ENCODE measurements at places on chromosomes 13 and 19.

- no peak for DNase-seq
Measured at GRCh38 chr19:34120846-34121639, 51.3 kb upstream of the LSM14A start.

- no peak for DNase-seq
Measured at GRCh38 chr19:29783627-29784190, 28.1 kb upstream of the CCNE1 start.

DNA sequence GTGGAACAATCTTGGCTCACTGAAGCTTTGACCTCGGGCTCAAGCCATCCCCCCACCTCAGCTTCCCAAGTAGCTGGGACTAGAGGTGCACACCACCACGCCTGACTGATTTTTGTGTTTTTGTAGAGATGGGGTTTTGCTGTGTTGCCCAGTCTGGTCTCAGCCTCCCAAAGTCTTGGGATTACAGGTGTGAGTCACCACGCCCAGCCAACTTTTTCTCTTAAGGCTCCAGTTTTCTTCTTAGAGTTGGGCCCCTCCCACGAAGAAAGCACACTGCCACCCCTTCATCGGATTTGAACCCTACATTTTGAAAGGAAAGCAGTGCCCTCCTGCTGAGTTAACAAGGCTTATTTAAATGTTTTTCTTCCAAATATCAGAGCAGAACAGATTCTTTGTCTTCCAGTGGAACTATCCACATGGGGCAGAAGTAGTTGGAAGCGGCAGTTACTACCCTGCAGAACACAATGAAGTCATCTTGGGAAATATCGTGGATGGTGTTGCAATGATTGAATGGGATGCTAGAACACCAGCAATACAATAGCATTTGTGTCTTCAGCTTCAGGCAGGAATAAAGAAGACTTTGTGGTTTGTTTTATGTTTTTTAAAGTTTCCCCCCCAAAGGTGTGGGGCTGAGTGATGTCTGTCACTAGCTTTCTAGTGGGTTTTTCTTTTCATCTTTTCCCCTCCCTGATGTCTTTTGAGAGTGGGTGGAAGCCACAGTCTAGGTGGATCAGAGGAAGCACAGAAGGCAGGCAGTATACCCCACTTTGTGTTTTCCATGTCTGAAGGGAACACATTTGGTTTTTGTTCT is 8.9 kb downstream of the ACTN4 start:
- no peak for DNase-seq

DNA sequence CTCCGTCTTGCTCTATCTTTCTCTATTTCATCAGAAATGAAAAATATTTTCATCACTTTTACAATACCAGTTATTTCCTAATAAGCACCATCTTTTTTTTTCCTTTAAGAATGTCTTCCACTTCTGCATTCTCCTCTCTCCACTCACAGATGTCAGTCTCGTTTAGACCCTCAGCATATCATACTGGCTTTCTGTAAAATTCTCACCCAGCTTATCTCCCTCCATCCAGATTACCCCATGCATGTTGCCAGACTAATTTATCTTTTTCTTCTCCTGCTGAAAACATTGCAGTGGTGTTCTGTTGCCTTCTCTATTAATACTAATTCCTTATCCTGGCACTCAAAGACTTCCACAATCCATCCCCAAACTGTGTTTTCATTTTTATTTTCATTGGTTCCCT is 513.8 kb upstream of the KLF12 start:
- no peak for DNase-seq

- no peak for DNase-seq
Measured at GRCh38 chr19:10862561-10863106, 8.7 kb upstream of the CARM1 start.

GRCh38 chr19:49335784-49336481 is 727 bp downstream of the CD37 start:
- DNase-seq: no peak

GRCh38 chr13:73138276-73138637 is 79.5 kb downstream of the KLF5 start:
- no peak for DNase-seq

DNA sequence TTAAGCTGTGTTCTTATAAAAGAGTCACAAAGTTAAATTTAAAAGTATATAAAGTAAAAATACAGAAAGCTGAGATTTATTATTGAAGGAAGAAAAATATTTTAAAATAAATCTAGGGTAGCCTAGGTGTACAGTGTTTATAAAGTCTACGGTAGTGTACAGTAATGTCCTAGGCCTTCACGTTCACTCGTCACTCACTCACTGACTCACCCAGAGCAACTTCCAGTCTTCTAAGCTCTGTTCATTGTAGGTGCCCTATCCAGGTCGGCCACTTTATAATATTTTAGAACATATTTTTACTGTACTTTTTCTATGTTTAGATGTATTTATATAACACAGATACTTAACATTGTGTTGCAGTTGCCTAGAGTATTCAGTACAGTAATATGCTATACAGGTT is 47.4 kb downstream of the NDFIP2 start:
- no peak for DNase-seq

DNA sequence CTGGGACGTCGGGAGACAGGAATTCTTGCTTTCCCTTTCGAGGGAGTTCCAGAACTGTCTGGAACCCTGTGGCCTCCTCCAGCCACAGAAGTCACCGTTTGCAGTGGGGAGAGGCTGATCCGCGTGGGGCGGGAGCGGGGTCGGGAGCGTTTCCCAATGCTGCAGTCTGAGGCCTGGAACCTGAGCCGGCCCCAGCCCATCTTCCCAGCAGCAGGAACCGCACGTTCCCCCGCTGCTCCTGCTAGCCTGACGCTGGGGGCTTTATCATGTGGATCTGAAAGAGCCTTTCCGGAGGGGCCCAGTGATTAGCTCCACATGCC is 13.4 kb downstream of the DPP9 start:
- DNase-seq: no peak

GRCh38 chr13:41502673-41503072 is 45.3 kb downstream of the RGCC start:
- no peak for DNase-seq

- DNase-seq: no peak
Measured at GRCh38 chr13:102598061-102598460, 1.3 kb downstream of the TPP2 start.

DNA sequence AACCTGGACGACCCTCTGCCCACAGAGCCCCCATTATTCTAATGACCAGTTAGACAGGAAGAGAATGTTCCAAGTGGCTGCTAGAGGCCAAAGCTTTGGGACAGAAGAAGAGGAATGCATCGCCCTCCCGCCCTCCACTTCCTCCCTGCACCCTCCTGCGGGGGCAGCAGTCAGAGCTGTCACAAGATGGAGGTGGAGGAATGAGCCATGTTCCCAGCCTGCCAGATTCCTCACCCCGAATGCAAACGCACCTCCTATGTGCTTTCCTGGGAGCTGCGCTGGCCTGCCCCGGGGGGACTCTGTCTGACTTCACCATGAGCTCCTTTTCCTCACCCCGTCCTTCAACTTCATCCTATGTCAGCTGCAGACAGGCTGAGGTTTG is 1.7 kb downstream of the YJEFN3 start:
- DNase-seq: no peak

GRCh38 chr13:21675095-21675991 is 4.5 kb downstream of the FGF9 start:
- peak; percentile 83 for DNase-seq

GRCh38 chr13:105165449-105166125 is 1369.9 kb downstream of the EFNB2 start:
- DNase-seq: no peak

GRCh38 chr19:11041966-11042627 is 47.2 kb upstream of the LDLR start:
- DNase-seq: no peak

- DNase-seq: no peak
Measured at GRCh38 chr13:99896369-99897075, 75.0 kb downstream of the ZIC5 start.

- no peak for DNase-seq
Measured at GRCh38 chr13:85287528-85287927, 511.7 kb downstream of the SLITRK6 start.

GRCh38 chr19:58336216-58336615 is 9.4 kb downstream of the ZSCAN22 start:
- DNase-seq: no peak

DNA sequence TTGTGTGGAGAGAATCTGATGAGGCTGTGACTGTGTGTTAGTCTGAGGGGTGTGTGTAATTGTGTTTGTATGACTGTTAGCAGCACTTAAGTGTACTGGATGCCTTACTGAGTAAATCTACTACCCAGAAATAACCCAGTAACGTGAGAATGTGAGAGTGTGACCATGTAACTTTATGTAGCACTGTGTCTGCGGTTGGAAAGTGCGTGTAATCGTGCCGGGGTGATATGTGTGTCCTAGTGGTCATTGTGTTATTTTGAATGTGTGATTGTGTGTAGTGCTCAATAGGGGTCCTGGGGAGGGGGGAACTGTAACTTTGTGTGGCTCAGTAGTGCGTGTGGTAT is 550 bp downstream of the ZNF383 start:
- DNase-seq: no peak

DNA sequence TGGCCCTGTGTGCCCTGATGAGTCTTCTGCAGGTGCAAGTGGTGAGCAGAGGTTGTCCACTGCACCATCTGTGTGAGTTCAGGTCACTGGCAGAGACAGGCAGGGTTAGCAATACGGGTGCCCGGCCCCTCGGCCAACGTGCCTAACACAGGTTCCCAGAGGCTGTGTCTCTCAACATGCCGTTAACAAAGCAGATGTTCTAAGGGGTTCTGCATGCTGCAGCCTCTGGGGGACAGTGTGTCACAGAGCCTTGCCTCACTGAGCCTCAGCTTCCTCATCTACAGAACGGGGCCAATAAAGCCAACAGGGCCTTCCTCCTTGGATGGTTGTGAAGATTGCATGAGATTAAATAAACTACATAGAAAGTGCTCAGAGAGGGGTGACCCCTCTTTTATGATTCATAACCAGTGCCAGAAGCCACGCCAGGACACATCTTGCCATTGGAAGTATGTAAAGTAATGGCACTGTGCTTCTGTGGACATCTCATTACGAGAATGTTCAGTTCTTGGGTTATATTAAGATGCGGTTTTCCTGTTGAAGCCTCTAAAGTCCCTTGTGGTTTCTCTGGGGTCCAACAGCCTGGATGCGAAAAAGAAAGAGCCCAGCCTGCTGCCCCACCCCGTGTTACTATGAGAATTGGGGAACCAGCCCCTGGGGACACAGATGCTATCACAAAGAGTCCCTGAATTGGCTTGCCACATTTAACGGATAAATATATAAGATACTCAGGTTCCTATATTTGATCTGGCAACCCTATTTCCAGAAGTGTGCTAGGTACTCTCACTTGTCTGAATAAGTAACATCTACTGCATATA is 11.2 kb upstream of the ARHGEF18 start:
- DNase-seq: no peak

- DNase-seq: no peak
Measured at GRCh38 chr19:17512574-17512939, 1.1 kb downstream of the PGLS start.

- no peak for DNase-seq
Measured at GRCh38 chr19:43984687-43985000, 656 bp downstream of the ZNF155 start.

DNA sequence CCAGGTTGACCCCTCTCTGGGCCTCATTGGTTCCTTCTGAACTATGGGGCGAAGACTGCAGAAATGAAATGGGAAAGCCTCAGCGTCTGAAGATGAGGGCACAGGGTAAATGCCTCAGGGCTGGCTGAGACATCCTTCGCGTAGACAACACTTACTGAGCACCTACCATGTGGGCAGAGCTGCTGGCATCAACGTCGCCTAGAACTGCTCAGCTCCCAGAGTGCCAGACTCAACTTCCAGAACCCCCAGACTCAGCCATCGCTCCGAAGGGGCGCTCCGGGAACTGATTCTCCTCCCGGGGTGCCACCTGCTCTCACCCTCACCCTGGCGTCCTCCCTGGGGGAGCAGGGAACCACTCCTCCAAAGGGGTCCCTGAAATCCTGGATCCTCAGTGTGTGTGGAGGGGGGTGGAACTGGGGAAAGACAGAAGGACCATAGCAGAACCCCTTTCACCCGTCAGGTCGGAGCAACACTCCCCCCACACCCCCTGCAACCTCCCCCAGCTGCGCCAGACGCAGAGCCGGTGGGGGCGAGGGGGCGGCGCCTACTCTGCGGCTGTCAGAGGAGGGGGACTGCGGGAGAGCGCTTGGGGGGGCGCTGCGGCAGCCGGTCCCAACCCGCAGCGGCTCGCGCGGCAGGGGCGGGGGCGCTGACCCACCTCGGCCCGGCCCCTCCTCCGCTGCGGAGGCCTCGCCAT is 8.2 kb upstream of the NFIC start:
- DNase-seq: no peak

DNA sequence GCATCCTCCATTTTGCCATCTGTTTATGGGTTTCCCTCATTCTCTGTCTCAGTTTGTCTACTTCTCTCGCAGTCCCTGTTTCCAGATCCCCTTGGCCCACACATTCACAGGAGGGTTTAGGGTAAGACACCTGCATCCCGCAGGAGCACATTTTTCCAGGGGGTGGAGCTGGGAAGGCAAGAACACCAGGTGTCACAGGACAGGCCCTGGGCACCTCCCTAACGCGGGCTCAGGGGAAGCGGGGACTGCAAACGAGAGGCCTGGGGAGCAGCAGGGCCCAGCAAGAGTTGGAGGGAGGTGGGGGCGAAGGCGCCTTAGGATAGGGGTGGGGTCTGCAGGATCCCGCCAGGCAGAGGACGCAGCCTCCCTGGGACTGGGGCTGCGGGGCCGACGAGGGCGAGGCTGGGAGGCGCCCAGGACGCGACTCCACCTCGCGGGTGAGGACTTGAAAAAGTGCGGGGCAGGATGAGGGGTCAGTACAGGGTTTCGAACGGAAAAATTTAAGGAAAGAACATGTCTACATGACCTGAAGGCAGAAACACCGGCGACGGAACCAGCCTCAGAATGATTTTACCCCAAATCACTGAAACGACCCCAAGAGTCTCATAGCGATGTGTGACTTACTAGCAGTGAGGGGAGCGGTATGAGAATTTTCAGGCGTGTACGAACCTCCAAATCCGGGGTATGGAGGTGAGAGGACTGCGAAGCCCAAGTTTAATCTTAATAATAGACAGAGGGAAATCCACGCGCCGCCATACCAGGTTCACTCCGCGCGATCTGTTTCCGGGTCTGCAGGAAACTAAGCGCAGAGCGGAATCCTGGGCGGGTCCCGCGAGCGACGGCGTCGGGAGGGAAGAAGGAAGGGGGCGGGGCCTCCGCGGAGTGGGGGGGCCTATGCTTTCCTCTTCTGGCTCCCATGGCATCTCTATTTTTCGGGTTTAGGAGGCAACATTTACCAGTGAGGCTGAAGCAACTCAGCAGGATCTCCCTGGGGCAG is 7.1 kb upstream of the ERVV-2 start:
- no peak for DNase-seq

GRCh38 chr19:12244370-12244769 is 50.3 kb downstream of the ZNF44 start:
- no peak for DNase-seq

DNA sequence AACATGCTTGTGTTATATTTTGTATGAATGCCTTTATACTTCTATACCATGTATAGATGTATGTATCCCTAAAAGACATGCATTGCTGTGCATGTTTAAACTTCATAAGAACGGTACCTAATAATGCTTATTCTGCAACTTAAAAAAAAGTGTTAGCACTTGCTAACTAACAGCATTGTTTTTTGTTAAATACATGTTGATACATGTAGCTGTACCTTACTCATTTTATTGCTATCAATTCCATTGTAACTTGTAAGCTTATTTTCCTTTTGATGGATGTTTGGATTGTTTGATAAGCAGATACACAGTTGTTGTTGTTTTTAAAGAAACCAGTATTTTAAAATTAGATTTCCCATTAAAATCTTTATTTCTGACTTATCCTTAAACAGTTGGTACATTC is 53.8 kb downstream of the CDK8 start:
- DNase-seq: no peak

GRCh38 chr19:13078381-13078780 is 24.3 kb downstream of the LYL1 start:
- DNase-seq: no peak
